ENCODE measurements at places on chromosomes 7 and 10.

- DNase-seq, result peak; percentile 65
These were observed 70.0 kb downstream of the ARL4A start for GRCh38 chr7:12757443-12757842.

GRCh38 chr7:140238778-140239652 is 62.2 kb upstream of the KDM7A start:
- no peak for DNase-seq

DNA sequence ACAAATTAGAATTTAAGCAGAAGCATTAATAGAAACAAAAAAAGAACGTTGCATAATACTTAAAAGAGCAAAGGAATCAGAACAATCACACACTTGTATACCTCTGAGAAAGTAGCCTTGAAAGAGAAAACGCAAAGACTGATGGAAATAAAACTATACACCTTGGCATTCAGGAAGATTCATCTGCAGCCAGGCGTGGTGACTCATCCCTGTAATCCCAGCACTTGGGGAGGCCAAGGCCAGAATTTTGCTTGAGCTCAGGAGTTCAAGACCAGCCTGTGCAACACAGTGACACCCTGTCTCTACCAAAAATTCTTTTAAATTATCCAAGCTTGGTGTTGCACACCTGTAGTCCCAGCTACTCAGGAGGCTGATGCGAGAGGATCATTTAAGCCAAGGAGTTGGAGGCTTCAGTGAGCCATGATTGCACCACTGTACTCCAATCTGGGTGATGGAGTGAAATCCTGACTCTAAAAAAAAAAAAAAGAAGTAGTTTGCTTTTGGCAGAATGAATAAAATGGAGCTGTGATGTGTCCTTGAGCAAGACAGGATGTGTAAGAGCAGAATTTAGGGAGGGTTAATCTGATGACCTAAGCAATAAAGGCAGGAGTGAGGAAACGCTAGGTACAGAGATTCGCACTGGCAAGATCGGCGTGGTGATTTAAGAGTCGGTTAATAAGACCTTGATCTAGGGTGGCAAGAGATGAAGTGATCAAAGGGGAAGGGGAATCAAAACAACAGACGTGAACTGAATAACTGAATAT is 75.8 kb upstream of the NRP1 start:
- DNase-seq, result no peak

DNA sequence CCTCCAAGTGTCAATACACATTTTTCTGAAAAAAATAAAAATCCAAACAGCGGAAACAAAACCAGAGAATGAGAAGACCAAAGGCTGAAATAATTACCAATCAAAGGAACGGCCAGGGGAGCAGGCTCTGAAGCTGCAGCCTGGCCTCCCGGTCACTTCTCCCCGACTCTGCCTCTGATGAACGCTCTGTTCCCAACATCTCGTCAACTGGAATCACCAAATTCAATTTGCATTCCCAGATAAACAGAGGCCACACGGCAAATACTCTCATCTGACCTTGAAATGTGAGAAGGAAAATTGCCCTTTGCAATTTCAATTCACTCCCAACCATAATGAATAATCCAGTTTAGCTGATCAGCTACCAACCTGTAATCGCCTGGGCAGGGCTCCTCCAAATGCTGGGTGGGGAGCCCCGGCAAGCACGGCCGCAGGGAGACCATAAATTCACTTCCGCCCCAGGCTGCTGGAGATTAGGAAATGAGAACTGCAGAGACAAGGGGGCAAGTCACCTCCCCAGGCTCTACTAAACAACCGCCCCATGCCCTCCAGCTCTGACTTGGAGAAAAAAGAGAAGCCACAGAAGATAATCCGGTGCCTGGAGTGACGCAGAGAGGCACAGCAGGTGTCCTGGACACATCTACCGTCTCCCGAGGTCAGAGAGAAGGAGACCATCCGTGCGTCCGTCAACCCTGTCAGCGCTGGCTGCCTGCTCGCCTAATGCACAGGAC is 153.2 kb downstream of the MAD1L1 start:
- DNase-seq, result no peak

- no peak for DNase-seq
These were observed 98.1 kb downstream of the MICALL2 start for GRCh38 chr7:1361016-1361755.

GRCh38 chr10:71877821-71878220 is 26.8 kb upstream of the PSAP start:
- DNase-seq, result no peak

DNA sequence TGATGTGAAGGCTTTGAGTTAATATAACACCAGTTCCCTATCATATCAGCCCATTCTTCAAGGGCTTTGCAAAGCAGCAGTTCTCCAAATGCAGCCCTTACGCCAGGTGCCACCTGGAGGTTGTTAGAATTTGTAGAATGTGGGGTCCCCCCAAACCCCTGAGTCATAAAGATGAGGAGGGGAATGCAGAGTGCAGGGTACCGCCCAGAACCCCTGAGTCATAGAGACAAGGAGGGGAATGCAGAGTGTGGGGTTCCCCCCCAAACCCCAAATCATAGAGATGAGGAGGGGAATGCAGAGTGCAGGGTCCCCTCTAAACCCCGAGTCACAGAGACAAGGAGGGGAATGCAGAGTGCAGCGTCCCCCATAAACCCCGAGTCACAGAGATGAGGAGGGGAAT is 605.8 kb downstream of the PTPRN2 start:
- no peak for DNase-seq

DNA sequence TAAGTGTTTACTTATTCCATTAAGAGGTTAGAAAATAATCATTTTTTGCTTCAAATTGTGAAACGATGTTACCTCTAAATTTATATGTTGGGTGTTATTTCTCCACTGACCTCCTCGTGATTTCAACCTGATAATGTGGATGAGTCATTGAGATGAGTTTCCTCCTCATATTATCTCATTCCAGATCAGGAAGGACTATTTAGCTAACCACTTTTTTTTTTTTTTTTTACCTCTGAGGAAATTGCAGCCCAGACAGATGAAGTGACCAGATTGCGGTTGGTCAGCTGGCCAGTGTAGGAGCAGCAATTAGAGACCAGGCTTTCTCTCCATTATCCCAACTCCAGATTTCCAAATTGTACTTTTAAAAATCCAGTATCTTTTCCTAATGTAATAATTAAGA is 248.7 kb downstream of the FZD1 start:
- no peak for DNase-seq

DNA sequence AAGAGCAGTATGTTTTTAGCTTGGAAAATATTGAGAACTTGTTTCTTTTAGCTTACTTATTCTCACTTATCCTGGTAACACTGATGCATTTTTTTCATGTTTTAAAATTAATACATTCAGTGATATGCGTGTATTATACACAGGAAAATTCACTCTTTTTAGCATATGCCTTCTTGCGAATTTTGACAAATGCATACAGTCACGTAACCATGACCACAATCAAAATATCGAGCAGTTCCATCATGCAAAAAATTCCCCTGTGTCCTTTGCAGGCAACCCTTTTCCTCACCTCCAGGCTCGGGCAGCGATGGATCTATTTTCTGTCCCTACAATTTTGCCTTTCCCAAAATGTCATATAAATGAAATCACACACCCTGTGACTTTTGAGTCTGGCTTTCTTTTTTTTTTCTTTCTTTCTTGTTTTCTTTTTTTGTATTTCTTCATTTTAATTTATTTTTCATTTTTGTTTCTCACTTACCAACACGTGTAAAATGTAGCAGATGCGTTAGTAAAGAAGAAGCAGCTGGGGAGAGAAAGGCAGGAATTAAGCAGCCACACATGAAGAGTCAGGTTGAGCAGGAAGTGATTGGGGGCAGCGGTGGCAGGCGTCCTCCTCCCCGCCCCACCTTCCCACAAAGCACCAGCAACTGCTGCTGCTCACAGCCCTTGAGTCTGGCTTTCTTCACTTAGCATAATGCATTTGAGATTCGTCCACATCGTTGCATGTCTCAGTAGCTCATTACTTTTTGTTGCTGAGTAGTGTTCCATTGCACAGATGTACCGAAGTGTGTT is 29.9 kb downstream of the ADRB1 start:
- no peak for DNase-seq

- DNase-seq, result no peak
These were observed 34.0 kb upstream of the JCAD start for GRCh38 chr10:30093303-30093950.

DNA sequence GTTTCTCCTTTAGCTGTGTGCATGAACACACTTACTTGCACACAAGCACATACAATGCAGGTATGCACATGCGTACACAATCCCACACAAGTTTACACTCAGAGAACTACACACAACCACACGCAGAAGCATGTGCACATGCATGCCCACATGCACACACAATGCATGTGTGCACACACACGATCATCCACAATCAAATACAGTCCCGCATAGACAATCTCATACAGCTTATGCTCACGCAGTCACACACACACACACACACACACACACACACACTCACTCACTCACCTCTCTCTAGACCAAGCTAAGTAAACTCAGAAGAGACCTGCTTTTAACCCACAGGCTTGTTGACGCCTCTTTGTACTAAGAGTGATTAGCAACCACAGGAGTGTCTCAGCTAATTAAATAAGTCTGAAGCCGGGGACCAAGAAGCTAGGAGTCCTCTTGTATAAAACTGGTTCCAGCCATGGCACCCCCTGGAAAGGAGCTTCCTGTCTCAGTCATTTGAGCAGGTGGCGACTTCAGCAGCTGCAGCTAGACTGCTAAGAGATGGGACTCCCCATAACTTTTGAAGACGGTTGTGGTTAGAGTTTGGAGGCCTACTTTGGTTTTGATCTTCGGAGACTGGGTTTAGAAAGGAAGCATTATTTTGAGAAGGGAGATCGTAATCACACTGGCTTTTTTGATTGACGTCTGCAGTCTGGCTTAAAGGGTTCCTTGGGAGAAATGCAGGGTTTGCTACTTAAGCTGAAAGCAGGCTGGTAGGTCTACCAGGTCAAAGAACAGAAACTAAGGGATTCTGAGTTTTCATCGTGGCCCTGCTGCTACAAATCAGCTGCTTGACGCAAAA is 82.3 kb upstream of the ADRB1 start:
- no peak for DNase-seq

DNA sequence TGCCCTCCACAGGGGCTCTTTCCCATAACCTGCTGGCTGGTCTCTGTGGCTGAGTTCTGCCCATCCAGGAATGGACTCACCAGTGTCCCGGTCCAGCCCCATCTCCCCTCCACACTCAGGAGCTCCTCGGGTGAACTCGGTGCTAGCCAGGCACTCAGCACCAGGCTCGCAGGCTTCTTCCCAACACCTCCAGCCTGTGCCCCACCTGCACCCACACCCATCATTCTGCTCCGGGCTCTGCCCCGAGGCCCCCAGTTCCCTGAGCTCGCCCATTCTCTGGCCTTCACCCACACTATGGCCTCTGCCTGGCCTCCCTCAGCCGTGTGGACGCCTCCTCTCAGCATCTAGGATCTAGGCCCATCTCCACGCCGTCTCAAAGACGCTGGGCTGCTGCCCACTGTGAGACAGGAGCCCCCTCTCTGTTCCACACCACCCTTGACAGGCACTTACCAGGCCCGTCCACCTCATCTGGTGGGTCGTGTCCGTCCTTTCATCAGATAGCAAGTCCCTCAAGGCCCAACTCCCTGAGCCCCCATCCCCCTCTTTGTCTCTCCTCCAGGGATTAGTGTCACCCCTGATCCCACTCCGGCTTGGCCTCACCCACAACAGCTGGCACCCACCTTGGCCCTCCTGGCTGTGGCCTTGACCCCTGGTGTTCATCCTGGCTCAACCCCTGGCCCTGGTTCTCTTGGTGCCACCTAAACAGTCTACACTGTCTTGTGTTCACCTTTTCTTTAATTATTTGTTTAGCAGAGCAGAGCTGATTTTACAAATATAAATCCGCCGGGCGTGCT is 76.0 kb upstream of the FAM20C start:
- DNase-seq, result no peak

DNA sequence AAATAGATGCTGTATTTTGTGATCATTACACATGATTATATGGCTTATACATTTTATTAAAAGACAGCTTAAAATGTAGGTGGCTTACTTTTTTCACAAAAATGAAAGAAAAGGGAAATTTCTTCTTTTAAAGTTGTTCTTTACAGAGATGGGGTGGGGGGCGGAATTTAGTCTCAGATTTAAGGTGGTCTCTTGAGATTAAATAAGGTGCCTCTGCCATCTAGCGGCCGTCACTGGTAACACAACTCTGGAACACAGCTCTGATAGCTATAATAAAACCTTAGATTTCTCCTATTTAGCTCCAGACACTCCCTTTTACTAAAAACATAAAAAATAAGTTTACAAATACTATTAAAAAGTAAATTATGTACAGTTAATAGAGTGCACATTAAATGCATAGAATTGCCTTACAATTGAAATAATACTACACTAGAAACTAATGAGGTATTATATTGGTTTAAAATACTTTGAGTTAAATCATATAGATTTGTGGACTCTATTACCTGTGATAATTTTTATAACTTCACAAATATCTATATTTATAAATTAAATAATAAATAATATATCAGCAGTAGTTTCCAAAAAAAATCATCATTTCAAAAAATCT is 210.9 kb downstream of the DGKB start:
- DNase-seq, result no peak

DNA sequence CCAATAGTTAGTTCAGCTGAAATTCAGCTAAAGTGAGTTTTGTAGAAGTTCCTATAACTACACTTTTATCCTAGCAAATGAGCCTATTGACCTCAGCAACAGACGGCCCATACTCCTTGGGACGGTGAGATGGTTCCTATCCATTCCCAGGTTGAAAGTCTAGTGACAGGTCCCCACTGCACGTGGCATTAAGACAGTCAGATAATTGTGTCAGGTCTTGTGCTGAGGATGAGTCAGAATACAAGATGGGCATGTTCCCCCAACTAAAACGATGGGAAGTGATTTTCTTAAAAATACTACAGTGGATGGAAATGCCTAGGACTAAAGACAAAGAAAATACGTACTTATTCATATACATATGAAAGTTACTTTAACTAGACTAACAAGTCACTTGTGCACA is 2.1 kb downstream of the CAV1 start:
- peak; percentile 14 for DNase-seq

GRCh38 chr10:132765435-132765834 is 20.5 kb downstream of the NKX6-2 start:
- DNase-seq, result no peak

- DNase-seq, result no peak
These were observed 83.8 kb downstream of the ABCA13 start for GRCh38 chr7:48255046-48255445.

DNA sequence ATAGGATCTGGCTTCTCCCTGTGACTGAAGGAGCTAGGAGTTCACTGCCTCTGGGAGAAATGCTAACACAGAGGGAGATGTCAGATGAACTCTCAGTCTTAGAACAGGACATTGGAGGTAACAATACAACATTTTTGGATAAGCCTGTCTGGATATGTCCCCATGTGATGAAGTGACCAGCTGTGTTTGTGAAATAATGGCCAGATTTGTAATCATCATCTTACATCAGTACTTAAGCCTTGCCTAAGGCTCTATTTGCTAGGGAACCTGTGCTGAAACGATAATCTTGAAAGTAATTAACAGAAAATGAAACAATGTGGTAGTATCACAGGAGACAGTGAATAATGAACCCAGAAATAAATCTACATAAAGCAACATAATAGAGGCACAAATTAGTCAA is 56.2 kb downstream of the CRPPA start:
- no peak for DNase-seq

Data from hepatic stellate cell (primary cell).